Retinal pigment epithelial cell (primary cell): ENCODE measurements at places on chromosomes 4 and X.

DNA sequence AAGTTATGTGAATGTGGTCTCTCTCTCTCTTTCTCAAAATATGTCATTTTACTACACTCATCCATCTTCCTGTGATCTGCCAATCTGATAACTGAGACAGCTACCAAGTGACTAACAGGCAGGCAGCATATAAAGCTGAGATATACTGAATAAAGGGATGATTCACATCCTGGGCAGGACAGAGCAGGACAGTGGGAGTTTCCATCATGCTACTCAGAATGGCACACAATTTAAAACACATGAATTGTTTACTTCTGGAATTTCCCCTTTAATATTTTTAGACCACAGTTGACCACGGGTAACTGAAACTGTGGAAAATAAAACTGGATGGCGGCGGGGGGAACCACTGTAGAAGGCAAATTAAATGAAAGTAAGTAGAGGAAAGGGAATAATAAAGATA, 58.6 kb upstream of the DCTD start:
- DNase-seq = peak; percentile 9

GRCh38 chr4:140808256-140808655, 52.1 kb upstream of the TBC1D9 start:
- DNase-seq = no peak

GRCh38 chr4:187477224-187477623, 518.3 kb upstream of the ZFP42 start:
- DNase-seq = no peak

- DNase-seq = no peak
Measured at GRCh38 chr4:133149364-133149695, 236 bp downstream of the PCDH10 start.

GRCh38 chrX:45756557-45756956, 555.9 kb upstream of the DIPK2B start:
- DNase-seq = no peak

GRCh38 chr4:24210332-24210902, 320.6 kb upstream of the PPARGC1A start:
- DNase-seq = peak; percentile 43

GRCh38 chrX:19019996-19020395, 36.1 kb upstream of the PHKA2 start:
- no peak for DNase-seq

GRCh38 chr4:84258905-84259830, 239.9 kb downstream of the NKX6-1 start:
- DNase-seq = no peak

GRCh38 chr4:169861593-169861992, 103.8 kb upstream of the HPF1 start:
- no peak for DNase-seq

DNA sequence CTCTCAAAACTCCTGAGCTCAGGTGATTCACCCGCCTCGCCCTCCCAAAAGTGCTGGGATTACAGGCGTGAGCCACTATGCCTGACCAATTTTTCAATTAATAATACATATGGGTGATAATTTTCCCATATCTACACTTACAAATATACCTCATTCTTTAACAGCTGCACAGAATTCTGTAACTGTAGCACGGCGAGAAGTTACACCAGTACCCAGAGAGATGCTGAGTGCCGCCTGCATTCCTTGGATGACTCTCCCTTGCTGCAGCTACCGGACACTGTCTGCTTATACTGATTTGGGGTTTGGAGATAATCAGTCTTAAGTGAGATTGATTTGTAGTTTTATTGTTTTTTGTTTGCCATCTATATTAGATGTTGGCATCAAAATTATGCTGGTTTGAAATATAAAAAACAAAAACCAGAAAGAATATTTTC, 5.8 kb downstream of the TIFA start:
- DNase-seq = no peak

DNA sequence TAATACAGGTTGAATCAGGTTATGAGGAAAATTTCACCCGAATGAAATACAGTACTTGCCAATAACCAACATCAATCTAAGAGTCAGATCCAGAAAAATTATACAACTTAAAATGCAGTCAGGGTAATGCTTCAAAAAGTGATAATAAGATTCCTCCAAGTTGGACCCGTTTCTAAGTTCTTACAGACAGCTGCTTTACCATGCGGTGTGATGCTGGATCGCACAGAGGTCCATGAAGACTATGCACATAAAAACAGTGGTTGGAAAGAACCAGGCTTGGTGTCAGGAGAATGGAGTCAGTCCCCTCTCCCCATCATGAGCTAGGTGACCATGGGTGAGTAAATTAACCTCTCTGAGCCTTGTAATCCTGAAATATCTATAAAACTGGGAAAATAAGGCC, 261.3 kb downstream of the QDPR start:
- no peak for DNase-seq

- DNase-seq = no peak
Measured at GRCh38 chr4:55396308-55397125, 760 bp downstream of the TMEM165 start.

GRCh38 chr4:14719053-14719452, 283.2 kb upstream of the CPEB2 start:
- DNase-seq = no peak

DNA sequence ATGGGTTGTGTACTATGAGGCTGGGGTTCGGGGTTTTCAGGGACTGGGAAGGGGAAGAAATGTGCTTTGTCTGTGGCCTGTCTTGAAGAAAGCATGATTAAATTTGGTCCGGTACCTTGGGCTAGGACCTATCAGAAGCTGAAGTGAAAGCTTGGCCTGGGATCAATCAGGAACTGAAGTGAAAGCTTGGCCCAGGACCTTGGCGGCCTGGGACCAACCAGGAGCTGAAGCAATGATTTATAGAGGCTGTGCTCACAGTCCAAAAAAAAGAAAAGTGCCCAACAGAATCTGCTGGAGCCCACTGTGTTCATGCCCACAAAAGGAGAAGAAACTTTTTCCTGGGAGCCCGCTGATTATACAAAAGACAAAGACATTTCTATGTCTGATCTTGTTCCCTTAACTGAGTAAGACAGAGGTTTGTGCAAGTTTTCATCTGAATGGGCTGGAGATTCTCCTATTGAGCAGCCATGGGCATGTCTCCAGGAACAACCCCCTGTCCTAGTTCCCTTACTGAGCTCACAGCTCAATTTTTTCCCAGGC, 1427.9 kb downstream of the FAM133A start:
- no peak for DNase-seq

DNA sequence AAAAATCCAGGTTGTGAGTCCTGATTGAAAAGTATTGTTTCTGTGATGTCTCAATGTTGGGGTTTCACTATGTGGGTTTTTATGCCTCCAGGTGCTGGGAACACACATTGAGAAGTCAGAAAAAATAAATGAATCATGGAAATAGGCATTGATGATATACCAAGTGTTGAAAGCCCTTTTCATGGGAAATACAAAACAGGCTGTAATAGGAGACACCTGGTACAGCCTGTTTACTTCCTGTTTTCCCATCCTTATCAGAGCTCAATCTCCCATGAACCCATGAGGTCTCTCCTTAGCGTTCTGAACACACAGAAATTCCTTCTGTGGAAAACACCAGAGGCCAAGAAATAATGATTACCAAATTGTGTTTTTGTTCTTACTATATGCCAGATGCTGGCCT, 106.3 kb upstream of the BOD1L1 start:
- DNase-seq = peak; percentile 0

- no peak for DNase-seq
Measured at GRCh38 chr4:10673817-10674369, 10.7 kb downstream of the CLNK start.

GRCh38 chrX:132187451-132187850, 31.8 kb downstream of the RAP2C start:
- DNase-seq = no peak

- DNase-seq = no peak
Measured at GRCh38 chrX:124902953-124903352, 416.7 kb upstream of the TEX13C start.

GRCh38 chr4:157096439-157096838, 20.5 kb downstream of the GLRB start:
- no peak for DNase-seq

DNA sequence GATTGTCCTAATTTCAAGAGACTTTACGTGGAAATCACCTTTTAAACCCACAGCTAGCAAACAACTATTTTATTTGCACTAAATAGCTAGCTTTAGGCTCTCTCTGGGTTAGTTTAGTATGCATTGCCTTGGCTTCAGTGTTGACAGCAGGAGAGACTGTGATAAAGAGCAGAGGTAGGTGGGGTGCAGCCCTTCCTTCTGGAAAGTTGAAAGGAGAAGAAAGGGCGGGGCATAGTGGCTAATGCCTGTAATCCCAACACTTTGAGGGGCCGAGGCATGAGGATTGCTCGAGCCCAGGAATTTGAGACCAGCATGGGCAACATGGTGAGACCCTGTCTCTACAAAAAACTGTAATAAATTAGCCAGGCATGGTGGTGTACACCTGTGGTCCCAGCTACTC, 29.0 kb upstream of the TMEM154 start:
- DNase-seq = no peak

- DNase-seq = no peak
Measured at GRCh38 chr4:98092833-98093439, 50.3 kb downstream of the STPG2 start.

GRCh38 chr4:17812801-17813200, 2.0 kb downstream of the NCAPG start:
- DNase-seq = no peak

GRCh38 chr4:5963611-5964010, 54.6 kb downstream of the C4orf50 start:
- DNase-seq = no peak

DNA sequence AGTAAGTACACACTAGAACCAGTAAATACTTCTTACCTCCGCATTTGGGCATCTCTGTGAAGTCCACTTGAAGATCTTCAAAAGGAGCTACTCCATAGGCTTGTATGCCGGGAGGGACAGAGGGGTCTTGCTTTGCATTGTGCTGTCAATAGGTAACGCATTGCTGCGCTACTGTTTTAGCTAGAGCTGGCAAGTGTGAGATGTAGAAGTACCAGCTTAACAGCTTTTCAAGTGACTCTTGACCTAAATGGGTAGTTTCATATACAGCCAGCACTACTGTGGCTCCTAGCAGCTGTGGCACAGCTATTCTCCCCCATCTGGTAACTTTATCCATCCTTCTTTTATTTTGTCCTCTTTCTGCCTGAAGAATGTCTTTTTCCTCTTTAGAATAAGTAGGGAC, 205.3 kb upstream of the KLF8 start:
- DNase-seq = no peak

- DNase-seq = no peak
Measured at GRCh38 chrX:37425370-37425769, 76.2 kb downstream of the PRRG1 start.

GRCh38 chr4:99826016-99826415, 9.4 kb downstream of the DAPP1 start:
- DNase-seq = no peak

GRCh38 chr4:96093057-96093456, 253.2 kb downstream of the PDHA2 start:
- DNase-seq = no peak

DNA sequence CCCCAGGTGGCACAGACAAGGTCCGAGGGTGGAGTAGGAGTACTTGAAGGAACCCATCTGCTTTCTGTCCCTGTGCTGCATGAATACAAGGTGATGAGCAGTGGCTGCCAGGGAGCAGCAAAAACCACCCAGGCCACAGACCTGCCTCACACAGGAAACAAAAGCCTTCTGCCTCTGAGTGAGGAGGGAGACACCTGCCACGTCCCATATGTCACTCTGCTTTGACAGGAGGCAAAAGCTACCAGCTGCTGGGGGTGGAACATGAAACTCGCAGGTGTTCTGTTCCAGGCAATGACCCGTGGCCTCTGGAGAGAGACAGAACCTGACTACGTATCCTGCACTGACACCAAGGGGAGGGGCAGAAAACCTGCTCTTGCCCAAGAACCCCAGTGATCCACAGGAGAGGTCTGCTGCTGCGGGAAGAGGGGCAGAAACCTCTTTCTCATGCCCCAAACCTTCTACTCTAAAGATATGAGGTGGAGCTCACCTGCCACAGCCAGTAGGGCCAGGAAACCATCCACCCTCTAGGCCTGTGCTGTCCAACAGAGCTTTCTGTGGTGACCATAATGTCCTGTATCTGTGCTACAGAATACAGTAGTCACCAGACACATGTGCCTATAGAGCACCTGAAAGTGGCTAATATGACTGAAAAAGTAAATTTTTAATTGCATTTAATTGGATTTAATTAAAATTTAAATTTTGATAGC, 172.9 kb downstream of the PRDM5 start:
- no peak for DNase-seq

- DNase-seq = no peak
Measured at GRCh38 chr4:3290476-3290875, 2.3 kb upstream of the RGS12 start.

- no peak for DNase-seq
Measured at GRCh38 chrX:136354201-136354600, 53.4 kb downstream of the ADGRG4 start.

- no peak for DNase-seq
Measured at GRCh38 chrX:16695079-16695676, 17.3 kb downstream of the CTPS2 start.

DNA sequence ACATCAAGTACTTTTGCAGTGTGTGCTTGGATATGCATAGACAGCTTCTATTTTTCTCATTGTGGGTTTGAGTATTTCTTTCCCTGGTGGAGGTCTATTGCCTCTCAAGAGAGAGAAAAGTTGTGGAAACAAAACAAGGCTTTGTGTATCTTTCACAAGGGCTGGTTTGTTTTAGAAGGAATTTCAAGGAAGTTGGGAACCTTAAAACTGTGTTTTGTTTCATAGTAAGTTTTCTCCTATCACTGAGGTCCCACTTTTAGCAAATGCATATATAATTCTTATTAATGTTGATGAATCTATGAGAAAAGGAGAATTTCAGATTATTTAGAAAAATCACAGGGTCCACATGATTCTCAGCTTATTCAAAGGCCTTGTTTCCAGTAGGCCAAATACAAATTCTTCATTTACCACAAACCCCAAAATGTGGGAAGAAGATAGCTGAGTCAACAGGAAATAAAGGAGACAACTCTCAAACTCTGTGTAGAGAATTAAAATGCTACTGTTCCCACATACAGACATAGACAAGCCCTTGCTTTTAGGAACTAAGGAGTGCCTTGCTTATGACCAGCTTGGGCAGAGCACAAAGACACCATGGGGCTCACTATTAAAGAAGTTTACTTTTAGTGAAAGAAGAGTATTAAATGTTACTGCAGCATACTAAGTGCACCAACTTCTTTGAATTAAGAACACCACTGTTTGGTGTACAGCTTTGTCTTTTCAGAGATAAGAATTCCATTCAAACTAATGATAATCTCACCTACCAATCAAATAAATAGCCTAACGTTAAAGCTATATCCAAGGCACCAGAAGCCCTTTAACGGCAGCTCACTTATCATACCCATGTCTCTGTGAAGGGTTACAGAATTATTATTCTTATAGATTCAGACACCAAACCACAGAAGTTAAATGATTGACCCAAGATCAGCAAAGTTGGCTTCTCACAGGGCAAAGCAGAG, 177.4 kb upstream of the LEF1 start:
- no peak for DNase-seq

DNA sequence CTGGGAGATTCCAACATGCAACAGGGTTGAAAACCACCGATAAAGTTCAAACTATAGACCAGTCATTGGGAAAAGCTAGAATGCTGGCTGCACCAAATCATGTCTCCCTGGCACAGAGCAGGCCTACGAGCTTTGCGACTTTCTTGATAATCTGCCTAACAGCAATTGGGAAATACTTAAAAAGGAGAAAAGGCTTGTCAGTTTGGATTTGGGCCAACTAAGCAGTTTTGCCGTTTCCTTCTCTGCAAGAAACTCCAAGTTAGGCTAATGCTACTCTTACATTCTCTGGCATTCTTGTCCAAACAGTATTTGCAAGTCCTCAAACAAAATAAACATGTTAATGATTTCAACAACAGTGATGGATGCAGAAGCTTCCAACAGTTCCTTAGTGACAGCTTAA, 87.9 kb downstream of the PDK3 start:
- DNase-seq = no peak
